ENCODE measurements at places on chromosomes 12 and 14.

- DNase-seq = no peak
Observed at GRCh38 chr12:26278266-26278665, 82.9 kb downstream of the SSPN start.

DNA sequence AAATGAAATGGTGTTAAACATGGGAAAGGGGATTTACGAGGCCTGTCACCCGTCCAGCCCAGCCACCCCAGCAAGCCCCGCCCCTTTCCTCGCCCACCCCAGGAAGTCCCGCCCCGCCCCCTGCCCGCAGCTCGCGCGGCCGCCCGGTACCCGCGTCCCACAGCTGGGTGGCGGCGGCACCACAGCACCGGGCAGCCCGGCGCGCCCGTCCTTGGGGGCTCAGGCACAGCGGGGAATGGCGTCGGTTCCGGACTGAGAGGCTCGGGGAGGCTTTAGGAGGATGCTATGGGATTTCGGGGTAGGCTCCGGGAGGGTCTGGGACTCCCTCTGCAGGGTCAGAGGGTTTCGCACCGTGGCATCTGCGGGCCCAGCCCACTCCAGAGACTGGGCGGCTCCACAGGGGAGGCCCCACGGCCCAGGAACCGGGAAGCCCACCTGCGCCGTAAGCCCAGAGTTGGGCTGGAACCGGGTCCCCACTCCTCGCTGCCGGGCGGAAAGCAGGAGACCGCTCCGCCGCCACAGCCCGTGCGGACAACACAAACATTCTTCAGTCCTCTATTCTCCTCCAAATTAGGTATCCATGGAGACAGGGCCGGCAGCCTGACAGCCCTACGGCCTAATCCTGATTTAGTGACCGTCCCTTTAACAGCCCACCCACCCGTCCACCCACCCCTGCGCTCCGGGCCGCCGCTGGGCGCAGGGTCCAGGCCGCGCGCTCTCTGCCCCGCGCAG is 1.4 kb downstream of the FIGNL2 start:
- no peak for DNase-seq

GRCh38 chr12:96652870-96653269 is 163.5 kb downstream of the CFAP54 start:
- no peak for DNase-seq

DNA sequence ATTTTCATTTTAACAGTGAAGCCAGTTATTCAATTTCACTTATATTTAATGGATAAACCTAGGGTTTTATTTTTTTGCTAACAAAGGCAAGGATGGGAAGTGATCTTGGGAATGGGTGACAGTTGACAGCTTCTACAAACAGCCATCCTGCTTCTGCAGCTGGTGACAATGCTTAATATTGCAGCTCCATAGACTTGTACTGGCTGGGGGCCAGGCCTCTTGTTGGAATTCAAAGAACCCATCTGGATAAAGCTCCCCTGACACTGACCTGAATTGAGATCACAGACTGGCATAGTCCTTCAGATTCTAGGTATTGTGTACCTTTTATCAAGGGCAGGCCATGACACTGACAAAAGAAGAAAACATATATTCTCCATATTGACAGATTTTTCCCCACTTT is 664.6 kb upstream of the FOXG1 start:
- no peak for DNase-seq

DNA sequence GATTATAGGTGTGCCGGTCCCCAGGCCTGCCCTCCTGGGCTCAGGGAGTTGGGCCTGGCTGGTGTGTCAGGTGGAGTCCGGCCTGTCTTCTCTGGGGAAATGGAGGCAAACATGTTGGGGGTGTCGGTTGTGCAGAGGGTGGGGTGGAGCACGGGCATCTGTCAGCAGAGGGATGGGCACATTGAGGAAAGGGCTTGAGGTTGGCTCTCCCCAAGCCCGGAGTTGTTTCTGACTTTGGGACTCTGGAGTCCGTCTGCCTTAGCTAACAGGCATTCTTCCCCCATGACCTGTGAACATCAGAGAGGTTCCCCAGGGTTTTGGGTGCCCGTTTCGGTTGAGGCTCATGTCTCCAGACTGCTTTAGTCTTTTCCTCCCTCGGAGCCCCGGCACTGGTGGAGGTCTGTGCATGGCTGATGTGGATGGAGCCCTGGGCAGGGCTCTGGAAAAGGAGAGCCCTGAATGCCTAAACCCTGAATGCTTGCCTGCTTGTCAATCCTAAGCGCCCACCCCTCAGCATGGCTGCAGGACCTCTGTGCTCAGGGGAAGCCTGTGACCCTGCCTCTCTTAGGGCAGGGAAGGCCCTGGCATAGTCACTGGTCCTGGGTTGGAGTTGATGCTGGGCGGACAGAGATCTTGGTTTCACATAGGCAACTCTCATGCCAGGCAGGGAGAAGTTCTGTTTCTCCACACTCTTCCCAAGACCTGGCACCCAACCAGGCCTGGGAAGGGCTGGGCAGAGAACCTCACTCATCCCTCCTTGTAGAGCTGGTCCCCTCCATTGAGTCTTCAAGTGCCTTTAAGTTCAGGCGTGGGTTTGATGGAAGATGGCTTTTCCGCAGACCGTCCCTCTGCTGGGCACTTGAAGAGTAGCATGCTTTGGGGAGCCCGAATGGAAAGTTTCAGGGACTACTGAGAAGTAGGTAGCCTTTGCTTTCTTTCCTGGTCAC is 12.9 kb downstream of the NYNRIN start:
- no peak for DNase-seq

DNA sequence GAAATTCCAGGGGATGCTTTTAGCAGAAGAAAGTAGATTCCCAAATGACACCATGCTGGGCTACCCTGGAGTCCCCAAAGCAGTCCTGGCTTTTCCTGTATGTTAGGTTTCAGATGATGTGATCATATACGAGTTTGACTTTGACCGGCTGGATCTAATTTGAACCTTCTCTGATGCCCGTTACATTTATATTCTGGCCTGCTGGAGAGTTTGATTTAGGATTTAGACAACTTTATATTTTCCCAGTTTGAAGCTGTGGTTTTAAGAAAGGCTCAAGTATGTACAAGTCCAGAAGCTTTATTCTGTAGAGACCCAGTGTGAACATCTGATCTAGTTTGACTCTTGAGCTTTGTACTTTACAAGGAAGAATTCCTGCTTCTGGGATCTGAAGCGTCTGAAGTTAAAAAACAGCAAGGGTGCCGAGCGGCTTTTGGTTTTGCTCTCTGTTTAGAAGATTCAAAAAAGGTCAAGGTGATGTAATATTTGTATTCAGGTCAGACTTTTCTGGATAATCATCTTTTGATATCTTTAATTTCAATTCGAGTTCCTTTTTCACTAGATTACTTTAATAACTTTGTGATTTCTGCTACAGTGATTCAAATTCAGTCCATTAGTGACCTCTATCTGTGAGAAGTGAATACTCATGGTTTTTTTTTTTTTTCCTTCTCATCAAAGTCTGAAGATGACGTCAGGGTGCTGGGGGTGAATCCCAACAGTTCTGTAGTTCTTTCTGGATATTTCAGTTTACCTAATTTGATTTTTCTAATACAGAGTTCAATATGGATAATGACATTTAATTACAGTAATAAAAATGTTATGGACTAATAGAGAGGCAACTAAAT is 6.3 kb downstream of the FLRT2 start:
- DNase-seq = no peak
